Urinary bladder (tissue), 4 donors: ENCODE measurements at places on chromosomes 1 and 21. TPM values are rescaled to one million over a fixed set of nuclear protein-coding genes. Genes with fewer than 3 reads are reported as not detected.

GRCh38 chr1:69269491-69269890 lies 298.2 kb upstream of the LRRC7 start:
- DNase-seq: no peak

GRCh38 chr1:3539707-3540425 lies 71.4 kb downstream of the MEGF6 start:
- DNase-seq: no peak

- DNase-seq: peak; percentile 21
These were observed 542.5 kb downstream of the NUF2 start for GRCh38 chr1:163864207-163864606.

The RNF2 gene
- total RNA-seq: 51.1 TPM
